ENCODE measurements at places on chromosomes 11 and 22. TPM values are rescaled to one million over a fixed set of nuclear protein-coding genes. Genes with fewer than 3 reads are reported as not detected.

Gene SLC22A8
- not detected for total RNA-seq

Gene ADM2
- 5.4 TPM for total RNA-seq

Gene CRYBB3
- total RNA-seq, result 0.58 TPM

DNA sequence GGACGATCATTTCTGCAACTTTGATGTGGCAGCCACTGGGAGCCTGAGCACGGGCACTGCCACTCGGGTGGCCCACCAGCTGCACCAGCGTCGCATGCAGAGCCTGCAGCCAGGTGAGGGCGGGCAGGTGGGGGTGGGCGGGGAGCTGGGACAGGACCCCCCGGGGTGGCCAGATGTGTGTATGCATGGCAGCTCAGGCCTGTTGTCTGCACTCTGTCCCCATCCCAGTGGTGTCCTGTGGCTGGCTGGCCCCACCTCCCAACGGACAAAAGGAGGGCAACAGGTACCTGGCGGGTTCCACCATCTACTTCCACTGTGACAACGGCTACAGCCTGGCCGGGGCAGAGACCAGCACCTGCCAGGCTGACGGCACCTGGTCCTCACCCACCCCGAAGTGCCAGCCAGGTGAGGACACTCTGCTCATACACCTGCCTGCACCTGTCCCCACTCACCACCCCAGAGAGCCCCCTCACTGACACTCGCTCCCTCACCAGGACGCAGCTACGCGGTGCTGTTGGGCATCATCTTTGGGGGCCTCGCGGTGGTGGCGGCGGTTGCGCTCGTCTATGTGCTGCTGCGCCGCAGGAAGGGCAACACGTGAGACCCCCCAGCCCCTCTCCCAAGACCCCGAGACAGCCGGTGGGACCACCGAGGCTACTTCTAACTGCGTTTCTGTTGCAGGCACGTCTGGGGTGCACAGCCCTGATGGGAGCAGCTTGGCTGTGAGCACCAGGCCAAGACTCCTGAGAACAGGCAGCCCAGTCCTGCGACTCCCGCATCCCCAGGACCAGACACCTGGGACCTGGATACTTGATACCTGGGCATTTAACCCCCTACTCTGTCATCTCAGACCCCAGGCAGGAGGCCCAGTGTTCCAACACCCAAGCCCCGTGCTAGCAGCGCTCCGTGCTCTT is 6.7 kb downstream of the SUSD2 start:
- DNase-seq, result no peak

DNA sequence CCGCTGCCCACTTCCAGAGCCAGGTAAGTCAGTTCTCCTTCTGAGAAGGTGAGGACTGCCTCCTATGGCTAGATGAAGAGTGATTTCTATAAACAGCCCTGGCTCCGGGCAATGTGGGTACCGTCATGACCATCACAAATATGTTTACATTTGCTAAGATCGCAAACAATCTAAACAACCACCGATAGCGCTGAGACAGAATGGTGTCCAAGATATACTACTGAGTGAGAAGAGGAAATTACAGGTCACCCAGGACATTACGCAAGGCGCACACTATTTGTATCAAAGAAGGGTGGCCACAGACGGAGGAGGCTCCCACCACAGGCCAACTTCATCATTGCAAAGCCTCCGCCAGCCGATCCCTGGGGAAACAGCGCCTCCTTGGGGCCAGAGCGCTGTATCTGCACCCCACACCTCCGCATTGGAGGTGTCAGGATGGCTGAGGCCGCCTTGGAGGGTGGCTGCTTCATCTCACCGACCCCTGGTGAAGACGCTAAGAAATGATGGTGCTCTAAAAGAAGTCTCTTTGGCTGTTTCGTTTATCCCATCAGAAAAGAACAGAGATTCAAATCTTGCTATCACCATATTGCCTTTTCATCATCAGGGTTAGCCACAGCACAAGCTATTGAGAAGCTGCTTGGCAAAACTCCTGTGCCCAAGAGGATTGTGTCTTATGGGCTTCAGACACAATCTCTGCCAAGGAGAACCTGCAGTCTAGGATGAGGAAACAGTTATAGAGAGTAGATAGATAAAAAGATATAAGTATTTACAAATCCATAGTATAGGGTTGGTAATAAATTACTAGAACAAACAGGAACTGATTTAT is 12.3 kb upstream of the ASRGL1 start:
- no peak for DNase-seq

DNA sequence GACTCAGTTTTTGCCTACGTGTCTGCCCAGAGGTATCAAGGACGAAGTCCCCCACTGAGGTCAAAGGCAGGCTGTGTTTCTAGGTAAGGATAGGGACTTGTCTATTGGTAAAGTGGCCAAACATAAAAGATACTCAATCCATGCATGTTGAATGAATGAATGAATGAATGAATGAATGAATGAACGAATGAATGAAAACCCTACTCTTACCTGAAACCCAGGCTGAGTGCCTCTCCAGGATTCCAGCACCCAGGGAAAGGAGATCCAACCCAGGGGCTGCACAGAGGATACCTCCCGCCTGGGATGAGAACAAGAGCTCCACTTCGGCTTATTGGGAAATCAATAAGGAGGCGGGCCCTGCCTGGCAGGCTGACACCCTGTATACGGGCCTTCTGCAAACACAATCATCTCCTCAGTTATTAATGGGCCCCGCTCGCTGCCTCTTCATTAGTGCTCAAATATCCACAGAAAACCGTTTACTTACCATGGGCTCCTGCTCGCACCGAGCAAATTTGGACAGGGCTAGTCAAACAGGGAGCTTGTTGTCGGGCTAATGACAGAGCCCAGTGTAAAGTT is 177.4 kb downstream of the BUD13 start:
- DNase-seq, result no peak

Measured in glomerular endothelial cell (primary cell).